Stimulated activated CD4-positive, alpha-beta T cell treated with anti-CD3 and anti-CD28 coated beads, Interleukin-1b, Interleukin-23, amount 100 ng/mL, for 48 hours (primary cell): ENCODE measurements at places on chromosomes 11 and 22.

GRCh38 chr11:67666303-67666645 is 8.1 kb downstream of the ALDH3B2 start:
- DNase-seq: no peak

DNA sequence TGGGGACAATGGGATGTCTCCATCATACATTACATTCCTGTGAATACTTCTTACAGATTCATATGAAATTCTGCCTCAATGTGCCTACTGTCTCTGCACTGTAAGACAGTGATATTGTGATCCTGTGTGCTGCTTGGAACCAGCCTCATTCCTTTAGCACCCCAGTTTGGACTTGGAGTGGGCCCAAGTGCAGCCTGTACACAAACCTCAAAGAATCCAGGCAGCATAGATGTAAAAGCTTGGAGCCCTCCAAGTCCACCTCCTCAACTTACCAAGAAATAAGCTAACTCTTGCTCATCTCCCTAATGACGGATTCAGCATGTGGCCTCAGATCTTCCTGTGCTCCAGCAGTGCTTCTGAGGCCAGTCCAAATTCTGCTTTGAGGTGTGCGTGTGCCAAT is 24.4 kb downstream of the GRAP2 start:
- no peak for DNase-seq

- no peak for DNase-seq
These were observed 40.0 kb upstream of the TCF20 start for GRCh38 chr22:42310291-42311015.

DNA sequence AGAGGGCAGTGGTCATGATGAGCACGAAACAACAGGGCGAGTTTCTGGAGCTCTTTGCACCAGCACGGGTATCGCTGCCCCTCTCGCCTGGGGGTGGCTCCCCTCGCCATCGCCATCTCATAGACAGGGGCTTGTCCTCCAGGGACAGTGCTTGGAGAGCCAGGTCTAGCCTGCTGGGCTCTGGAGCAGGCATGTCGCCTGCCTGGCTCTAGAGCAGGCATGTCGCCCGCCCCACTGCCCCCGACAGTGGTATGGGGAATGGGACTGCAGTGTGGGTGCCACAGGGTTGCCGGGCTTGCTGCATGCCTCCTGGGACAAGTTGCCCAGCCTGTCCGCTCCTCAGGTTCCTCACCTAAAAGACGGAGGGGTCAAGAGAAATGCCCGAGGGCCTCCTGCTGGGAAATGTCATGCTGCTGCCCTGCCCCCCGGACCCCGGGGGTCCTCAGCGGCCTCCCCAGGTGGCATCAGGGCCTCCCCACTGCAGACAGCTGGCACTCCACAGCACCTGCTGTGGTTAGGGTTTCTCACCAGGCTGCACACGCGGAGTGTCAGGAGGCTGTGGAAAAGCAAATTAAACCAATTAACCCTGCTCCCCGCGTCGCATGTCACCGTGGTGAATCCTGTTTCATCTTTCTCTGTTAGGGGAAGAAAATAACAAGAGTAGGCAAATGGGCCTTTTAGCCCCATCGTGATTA is 403.0 kb downstream of the TBC1D22A start:
- DNase-seq: no peak

DNA sequence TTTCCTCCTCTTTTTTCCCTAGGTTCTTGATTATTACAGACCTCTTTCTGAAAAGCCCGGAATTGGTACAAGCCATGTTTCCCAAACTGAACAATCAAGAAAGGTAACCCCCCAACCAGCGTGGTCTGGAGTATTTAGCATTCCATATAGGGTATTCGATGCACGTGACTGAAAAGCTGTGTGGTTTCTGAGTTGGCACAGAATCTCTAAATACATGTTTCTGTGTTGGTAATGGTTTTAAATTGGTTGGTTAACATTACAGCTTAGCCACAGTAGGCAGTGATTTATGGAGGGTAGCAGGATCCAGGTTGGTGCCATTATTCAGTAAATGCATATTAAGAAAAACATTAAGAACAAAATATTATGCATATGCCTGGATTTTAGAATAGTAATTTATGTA is 46.8 kb downstream of the ATXN10 start:
- no peak for DNase-seq

- peak; percentile 15 for DNase-seq
These were observed 143.2 kb downstream of the BBOX1 start for GRCh38 chr11:27183672-27184457.

DNA sequence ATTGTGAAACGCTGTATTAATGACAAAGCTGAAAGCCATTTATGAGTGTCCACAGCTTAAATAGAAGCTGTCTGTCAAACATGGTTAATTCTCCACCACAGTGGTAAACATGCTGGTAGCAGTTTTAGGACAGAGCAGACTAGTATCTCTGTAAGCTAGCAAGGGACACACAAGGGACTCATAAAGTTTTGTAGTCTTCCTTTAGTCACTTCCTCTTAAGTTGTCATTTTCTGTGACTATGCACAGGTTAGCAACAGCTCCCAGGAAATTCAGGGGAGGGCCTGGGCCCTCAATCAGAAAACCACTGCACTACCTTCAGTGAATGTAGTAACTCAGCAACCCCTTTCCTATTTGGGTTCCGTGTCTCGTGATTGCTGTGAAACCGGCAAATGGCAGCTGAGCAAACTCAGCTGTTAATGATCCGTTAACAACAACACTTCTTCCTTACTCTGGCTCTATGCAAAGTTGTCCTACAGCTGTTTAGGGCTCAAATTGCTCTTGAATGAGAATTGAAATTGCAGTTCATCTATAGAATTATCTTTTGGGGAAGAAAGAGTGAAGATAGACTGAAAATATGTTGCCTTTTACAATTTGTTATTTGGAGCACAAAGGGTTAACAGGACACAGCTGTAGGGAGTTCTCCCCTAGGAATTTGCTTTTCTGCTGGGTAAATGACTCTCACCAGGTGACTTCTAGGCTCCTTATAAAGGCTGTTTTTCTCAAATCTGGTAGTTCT is at the start of gene MMP26:
TSS of gene MMP26 (plus strand) at position 731 of the 736 bp plus-strand sequence.
- no peak for DNase-seq

DNA sequence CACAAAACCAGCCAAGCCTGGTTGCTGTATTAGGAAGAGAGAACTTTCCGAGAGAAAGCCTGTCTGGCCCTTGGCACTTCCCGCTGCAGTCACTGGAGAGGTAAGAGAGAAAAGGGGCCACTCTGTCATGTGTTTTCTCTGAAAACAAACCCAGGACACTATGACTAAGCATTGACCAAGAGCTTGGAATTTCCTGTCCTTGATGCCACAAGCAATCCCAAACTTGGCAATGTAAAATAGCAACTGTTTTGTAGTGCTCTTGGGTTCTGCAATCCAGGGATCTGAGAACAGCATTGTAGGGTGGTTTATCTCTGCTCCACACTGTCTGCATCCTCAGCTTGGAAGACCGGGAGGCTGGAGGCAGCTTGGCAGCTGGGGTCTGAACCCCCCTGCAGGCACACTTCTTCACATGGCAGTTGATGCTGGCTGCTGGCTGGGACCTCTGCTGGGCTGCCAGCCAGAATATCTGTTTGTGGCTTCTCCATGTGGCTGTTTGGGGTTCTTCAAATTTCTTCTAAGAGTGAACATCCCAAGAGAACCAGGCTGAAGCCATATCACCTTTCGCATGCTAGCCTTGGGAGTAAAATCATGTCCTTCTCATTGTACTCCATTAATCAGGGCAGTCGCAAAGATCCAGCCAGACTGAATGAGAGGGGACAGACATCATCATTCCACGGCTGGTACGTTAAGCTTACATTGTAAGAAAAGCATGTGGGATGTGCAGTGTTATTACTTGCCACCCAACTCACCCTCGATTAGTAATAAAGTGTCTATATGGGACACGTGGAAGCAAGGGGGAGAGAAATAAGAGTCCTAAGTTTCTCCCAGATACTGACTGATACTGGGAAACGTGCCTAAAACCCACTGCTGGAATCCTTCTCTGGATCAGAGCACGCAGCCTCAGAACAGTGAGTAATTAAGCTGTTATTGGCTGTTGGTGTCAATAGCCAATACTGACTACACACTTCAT is 537.4 kb upstream of the B3GAT1 start:
- no peak for DNase-seq

- DNase-seq: no peak
These were observed 4.3 kb downstream of the PPM1F start for GRCh38 chr22:21948390-21948789.

DNA sequence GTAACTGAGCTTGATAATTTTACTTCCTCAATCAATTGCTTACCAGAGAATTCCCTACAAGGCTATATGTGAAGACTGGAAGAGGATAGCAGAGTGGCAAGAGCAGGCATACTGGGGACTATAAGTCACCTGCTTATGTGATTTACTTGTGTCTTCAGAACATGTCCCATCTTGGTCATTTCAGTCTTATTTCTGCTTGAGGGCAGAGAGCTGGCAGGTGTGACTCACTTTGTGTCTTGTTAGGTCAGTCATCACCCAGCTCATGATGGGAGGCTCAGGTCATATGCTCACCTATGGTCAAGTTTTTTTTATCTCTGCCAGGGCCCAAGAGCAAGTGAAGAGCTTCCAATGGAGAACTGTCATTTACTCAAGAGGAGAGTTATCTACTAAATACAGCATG is 6.2 kb downstream of the SRSF8 start:
- no peak for DNase-seq

GRCh38 chr11:34866375-34866774 is 49.8 kb downstream of the APIP start:
- no peak for DNase-seq

DNA sequence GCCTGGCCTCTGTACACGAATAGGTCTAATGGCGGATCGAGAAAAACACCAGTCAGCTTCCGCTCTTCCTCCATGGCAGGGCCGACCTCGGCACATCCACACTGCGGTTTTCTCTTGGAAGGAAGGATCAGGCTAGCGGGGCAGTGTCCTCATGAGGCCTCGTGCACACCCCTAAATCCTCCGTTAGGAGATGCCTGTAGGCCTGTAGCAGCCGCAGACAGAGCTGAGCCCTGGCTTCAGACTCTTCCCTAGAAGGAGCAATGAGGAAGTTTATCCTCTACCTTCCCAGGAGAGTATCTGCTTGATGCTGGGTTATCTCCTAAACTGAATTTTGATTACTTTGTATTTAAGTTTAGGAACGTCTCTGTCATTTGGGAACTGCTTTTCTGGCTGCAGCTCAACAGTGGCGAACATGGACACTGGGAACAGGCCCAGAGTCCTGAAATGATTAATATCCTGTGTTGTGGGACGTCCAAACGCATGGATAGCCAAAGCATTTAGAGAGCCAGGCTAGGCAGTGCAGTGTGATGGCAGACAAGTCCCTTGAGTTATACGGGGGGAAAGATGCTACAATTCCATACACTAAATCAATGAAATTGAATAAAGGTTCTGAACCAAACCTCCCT is 16.5 kb upstream of the BMAL1 start:
- no peak for DNase-seq

DNA sequence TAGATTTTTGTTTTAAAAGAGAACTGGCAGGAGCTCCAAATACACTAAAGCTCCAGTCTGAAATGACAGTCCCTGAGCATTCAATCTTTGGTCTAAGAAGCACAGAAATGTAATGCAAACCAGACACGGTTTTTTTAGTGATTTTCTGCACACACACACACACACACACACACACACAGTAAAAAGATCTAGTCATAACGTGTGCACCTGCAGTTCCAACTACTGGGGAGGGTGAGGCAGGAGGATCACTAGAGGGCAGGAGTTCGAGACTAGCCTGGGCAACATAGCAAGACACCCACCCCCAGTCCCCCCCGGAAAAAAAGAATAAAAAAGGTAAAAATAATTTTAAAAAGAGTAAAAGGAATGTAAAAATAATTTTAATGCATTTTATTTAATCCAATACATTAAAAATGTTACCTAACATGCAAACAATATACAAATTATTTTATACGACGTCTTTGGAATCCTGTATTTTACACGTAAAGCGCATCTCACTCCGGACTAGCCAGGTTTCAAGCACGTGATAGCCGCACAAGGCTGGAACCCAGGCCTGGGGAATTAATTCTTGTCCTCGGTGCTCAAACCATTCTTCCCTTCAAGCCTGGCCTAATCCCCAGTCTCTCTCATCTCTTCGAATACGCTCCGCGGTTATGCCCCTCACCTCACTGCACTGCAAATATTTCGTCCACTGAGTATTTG is 762 bp upstream of the TBC1D22A start:
- DNase-seq: no peak

DNA sequence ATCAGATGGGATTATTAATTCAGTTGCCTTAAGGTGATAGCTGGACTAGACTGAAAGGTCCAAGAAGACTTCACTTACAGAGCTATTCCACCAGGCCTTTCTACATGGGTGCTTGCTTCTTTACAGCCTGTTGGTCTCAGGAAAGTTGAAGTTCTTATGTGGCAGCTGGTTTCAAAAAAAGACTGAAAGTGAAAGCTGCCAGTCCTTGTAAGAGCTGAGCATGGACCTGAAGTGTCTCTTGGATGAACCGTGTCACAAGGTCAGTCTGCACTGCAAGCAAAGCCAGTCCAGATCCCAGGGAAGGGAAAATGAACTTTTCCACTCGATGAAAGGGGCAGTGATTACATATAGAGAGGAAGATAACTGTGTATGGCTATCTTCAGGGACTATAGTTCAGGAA is 201.5 kb upstream of the LUZP2 start:
- no peak for DNase-seq

DNA sequence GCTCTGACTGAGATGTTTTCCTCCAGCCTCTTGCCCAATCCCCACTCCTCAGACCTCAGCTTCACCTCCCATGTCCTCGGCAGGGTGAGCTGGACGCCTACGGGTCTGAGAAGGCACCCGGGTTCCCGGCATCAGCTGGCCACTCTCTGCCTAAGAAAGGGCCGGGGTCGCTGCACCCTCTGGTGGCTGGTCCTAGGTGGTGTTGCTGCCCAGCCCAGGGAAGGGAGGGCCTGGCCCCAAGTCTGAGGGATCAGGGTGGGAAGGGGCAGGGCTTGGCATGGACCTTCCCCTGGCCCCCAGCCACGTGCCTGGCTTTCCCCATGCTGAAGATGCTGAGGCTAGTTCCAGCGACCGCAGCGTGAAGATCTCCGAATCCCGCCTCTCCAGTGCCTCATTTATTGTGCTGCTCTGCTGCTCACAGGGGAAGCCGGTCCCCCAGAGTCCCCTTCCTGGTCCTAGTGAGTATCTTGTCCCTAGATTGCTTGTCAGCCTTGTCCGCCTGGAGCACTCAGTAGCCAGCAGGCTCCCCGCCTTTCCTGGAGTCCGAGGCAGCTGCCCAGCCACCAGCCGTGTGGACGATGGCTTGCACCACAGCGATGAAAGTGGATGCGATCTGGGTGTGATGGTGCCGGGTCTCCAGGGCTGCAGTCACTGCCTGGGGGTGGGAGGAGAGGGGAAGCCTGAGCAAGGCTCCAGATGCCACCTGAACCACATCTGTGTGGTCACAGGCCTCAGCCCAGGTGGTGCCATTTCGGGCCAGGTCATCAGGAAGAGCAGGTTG is 2.9 kb upstream of the GGT5 start:
- peak; percentile 43 for DNase-seq
